ENCODE measurements at places on chromosomes 5 and 9.

DNA sequence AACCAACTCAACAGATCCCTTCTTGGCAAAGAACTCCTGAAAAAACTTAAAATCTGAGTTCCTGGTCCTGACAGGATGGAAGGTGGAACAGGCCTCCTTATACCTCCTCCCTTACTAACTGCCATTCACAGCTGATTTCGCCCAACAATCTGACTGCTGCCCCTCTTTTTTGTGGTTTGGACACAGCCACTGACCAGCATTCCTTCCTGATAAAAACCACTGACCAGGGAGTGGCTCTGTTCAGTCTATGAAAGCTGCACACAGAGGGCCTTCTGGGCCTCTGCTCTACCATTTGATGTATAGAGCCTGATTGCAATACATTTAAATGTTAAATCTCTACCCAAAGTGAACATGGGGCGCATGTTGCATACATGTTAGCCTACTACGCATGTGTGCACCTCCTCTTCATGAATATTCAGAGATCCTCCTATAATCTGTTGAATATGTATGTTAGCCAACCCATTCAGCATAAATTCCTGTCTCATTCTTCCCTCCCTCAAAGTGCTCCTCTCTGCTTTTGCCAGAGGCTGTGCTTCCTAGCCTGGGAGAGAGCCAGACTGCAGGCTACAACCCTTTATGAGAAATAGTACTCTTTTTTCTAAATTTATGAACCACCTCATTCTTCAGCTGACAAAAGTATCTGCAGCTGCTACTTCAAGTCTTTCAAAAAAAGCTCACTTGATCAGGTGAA, 93.7 kb upstream of the MRPS30 start:
- no peak for DNase-seq

- no peak for DNase-seq
Observed at GRCh38 chr5:45578270-45578669, 117.9 kb downstream of the HCN1 start.

- no peak for DNase-seq
Observed at GRCh38 chr9:69172895-69173294, 1.2 kb upstream of the TJP2 start.

- no peak for DNase-seq
Observed at GRCh38 chr5:31954091-31954490, 220.0 kb downstream of the GOLPH3 start.

DNA sequence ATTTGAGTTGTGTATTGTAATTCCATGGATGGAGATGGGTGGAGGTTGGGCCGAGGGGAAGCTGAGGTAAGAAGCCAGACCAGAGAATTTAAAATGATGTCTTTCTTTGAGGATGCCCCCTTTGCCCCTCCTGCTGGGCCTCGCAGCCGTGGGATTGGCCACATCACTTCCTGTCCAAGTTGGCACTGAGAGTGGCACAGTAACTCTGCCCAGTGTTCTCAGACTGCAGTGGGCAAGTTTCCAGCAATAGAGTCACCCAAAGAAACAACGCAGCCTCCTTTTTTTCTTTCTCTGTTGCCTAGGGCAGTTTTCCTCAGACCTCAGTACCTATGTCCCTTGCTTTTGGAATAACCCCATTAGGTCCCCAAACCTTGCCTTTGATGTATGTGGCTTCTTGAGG, 306.6 kb upstream of the DMRT1 start:
- DNase-seq = no peak

DNA sequence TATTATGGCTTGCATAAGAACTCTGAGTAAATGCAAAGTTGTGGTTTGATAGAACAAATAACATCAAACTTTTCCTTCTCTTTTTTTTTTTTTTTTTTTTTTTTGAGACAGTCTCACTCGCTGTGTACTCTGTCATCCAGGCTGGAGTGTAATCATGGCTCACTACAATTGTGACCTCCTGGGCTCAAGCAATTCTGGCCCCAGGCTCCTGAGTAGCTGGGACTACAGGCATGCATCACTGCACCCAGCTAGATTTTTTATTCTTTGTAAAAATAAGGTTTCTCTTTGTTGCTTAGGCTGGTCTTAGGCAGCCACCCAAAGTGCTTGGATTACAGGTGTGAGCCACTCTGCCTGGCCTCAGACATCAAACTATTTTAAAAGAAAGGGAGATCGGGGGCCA, 19.0 kb upstream of the PTGER4 start:
- no peak for DNase-seq

DNA sequence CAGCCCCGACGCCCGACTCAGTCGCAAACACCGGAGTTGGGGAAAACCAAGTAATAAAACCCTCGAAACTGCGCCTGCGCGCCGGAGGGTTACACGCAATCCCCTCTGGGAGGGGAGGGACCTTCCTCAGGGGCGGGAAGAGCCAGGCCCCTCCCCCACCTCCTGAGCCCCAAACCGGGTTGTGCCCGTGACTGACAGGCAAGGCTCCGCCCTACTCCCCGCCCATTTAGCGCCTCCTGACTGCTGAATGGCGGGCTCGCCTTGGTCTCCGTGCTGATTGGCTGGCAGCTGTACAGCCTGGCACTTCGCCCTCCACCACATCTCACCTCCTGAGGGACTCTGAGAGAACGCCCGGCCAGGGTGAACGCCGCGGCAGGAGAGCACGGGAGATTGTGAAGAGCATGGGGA, at the start of gene PRDM9:
Gene PRDM9, plus strand, starts transcription at position 332 of the 408 bp plus-strand sequence. CDS start 1,425 bp downstream, outside the sequence.
- DNase-seq = no peak

DNA sequence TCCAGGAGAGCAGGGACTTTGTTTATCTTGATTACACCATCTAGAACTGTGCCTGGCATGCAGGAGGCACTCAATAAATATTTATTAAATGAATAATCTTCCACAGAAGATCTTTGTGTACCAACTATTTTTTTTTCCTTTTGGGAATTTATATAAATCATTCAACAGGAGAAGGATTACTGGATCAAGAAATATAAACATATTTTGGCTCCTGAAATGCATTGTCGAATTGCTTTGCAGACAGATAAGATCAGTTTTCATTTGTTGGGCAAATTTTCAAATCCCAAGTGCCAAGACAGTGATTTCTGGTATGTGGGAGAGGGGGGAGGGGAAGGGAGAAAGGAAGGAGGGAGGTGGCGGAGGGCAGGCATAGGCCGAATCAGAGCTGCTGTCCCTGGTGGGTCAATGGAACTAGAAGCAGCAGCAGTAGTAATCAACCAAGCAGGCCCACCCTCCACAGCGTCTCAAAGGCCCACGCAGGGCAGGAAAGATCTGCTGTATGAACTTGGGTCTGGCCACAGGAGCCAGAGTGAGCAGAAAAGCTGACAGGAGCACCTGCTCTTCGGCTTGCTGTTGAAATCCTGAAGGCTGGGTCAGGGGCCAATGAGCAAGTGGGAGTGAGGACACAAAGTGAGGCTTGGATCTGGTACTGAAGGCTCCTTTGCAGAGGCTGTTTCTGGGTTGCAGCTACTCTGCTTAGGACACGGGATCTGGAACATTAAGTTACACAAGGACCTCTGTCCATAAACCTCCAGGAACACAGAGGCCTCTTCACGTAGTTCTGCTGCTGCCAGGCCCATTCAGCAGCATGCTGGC, 15.8 kb upstream of the TRAF1 start:
- no peak for DNase-seq

GRCh38 chr9:127558581-127559246, 53.4 kb upstream of the STXBP1 start:
- DNase-seq = no peak

GRCh38 chr5:65913519-65913918, 12.9 kb upstream of the ERBIN start:
- no peak for DNase-seq

DNA sequence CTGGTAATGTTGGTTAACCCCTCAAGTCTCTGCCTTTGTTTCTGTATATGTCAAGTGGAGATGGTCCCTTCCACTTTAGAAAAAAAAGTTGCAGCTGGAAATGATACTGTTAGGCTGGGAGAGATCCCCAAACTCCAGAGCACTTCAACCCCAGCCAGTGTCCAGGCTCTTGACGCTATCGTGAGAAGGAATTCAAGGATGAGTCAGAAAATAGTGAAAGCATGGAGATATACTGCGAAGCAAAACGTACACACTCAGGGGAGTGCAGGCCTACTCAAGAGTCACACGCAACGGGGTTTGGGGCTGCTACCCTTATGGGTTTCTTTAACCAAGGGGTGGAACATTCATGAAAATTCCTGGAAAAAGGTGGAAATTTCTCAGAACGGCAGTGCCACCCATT, 24.9 kb downstream of the KCNV2 start:
- DNase-seq = no peak

GRCh38 chr5:98827161-98827560, 53.7 kb downstream of the RGMB start:
- no peak for DNase-seq

DNA sequence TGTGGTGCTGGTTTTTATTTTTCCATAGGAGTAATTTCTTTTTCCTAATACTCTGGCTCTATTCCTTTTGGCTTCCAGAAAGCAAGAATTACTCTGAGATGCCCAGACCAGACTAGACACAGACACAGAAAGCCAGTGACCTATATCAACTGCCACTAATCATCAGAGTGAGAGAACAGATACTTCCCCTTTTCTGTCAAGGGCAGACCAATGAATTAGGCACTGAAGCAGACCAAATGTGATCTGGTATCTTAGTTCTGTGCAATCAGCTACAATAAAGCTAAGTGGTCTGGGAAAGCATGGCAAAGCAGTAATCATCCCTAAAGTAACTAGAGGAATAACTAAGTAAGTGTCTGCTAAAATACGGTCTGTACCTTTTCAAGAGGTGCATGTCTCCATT, 239.1 kb downstream of the ELAVL2 start:
- no peak for DNase-seq

GRCh38 chr5:31911291-31912265, 262.5 kb downstream of the GOLPH3 start:
- no peak for DNase-seq

GRCh38 chr9:77021922-77022782, 2.7 kb downstream of the FOXB2 start:
- DNase-seq = no peak

- DNase-seq = no peak
Observed at GRCh38 chr9:21840647-21841046, 38.2 kb downstream of the MTAP start.

DNA sequence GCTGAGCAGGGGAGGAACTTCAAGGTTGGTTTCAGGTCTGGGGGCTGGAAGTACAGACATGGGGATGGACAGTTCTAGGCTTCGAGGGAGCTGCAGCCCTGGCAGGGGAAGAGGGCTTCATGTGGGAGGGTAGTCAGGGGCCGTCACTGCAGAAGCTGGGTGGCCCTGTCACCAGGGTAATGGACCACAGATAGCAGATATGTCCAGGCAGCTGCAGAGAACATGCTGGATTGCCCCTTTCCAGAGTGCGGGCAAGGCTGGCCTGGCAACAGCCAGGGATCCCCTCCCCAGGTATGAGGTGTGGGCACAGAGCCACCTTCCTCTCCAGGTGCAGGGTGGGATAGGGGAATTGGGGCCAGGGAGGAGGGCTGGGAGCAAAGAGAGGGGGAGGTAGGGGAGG, 206.5 kb downstream of the GADD45G start:
- no peak for DNase-seq

GRCh38 chr9:22622815-22623214, 176.2 kb downstream of the DMRTA1 start:
- no peak for DNase-seq

- DNase-seq = no peak
Observed at GRCh38 chr5:149635394-149635793, 54.1 kb downstream of the ARHGEF37 start.

- no peak for DNase-seq
Observed at GRCh38 chr5:174427304-174427703, 297.1 kb upstream of the MSX2 start.

- no peak for DNase-seq
Observed at GRCh38 chr5:54820346-54821134, 164.9 kb downstream of the ESM1 start.

DNA sequence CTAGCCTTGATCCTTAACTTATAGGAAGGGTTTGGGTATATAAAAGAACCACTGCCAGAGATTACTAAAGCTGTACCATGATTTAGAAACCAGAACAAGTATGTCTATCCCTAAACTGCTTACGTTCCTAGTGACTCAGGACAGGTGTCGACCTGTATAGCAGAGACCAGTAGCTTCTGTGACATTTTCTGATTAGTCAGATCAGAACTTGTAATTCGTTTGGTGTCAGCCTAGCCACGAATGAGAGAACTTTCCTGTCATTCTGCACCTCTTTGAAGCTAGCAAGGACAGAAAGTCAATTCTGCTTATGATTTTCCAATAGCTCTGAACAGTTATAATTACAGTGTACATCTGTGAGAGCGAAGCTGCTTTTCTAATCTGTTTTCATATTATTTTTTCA, 39.5 kb downstream of the PRKACG start:
- DNase-seq = no peak

- no peak for DNase-seq
Observed at GRCh38 chr9:100027543-100027942, 71.3 kb downstream of the ERP44 start.

GRCh38 chr9:120909904-120910303, 16.7 kb downstream of the TRAF1 start:
- DNase-seq = no peak

GRCh38 chr9:38018958-38019602, 49.9 kb downstream of the SHB start:
- DNase-seq = no peak

DNA sequence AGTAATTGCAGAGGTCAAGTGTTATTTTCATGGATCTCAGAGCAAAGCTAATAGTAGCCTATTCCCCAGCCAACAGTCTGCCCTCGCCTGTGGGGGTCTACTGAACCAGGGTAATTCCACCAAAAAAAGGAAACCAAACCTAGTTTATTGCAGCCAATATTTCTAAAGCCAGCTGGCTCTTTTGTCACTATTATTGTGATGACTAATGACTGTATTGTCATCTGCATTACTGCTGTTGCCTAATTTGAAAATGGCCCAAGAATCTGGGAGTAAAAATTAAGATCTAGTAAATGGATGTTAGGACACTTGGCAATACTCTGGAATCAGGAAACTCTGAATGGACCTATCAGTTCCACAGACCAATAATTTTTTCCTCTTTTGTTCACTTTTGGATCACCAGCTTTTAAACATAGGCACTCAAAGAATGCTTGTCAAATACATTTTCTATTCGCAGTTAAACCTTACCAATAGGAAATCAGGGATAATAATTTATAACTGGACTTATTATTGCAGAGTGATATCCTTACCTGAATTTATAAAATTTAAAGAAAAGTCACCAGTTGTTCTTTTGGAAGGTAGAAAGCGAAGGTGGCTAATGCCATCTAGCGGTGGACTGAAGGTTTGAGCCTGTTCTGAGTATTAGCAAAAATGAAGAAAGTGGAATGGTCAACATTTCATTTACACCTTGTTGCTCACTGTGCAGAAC, 69.2 kb downstream of the SYK start:
- no peak for DNase-seq
